Activated naive CD4-positive, alpha-beta T cell treated with anti-CD3 and anti-CD28 coated beads, Interleukin-2, amount 10 ng/mL, durations not matched to agents 7 days and 5 days (primary cell): ENCODE measurements at places on chromosomes 2 and 18.

- no peak for DNase-seq
These were observed 206.2 kb downstream of the EXOC6B start for GRCh38 chr2:72619626-72620025.

- no peak for DNase-seq
These were observed 322.8 kb downstream of the STK39 start for GRCh38 chr2:167924556-167924955.

DNA sequence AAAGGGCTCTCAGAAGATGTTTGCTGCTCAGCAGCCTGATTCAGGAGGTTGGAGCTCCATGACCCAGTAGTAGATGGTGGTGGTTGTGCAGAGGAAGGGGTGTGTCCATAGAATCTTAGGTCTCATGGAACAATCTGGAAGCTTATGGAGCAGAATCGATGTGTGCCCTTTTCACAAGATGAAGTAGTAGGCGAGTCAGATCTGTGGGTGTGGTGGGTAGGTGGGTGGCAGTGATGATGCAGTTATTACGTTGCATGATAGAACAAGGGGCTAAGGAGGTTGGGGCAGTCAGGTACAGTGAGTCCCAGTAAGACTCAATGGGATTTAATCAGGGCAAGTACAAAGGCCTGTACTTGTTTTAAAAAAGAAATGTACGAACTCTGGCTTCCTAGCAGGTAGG lies 9.1 kb downstream of the TET3 start:
- no peak for DNase-seq

- no peak for DNase-seq
These were observed 240.6 kb upstream of the CTAGE1 start for GRCh38 chr18:22658318-22658717.

GRCh38 chr2:42764901-42765300 lies 966 bp upstream of the OXER1 start:
- DNase-seq: no peak

DNA sequence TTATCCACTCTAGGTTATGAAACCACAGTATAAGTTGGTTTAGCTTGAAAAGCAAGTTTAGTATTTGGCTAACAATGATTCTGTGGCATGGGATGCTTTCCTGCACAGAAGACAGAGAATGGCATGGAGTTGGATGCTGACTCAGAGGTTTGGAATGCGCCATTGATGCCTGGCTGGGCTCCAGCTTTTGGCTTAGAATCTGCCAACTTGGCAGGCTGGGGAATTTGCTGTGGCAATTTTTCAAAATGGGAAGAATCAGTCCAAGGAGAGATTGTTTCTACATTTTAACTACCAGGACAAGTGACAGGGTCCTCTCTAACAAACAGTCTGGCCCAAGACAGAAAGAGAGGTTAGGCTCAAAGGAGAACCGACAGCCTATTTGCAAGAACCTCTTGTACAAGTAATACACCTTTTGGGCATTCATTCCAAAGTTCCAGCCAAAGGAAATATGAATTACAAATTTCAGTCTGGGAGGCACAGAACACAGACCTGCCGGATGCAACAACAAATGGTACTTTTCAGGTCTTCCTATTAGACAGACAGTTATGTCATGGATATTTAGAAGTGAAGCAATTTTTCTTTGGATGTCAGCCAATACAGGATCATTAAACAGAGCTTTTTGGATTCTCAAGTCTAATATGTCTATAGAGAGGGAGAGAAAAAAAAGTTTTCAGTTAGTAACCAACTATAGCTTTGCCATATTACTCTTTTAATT lies 1027.7 kb downstream of the TMEM182 start:
- no peak for DNase-seq

DNA sequence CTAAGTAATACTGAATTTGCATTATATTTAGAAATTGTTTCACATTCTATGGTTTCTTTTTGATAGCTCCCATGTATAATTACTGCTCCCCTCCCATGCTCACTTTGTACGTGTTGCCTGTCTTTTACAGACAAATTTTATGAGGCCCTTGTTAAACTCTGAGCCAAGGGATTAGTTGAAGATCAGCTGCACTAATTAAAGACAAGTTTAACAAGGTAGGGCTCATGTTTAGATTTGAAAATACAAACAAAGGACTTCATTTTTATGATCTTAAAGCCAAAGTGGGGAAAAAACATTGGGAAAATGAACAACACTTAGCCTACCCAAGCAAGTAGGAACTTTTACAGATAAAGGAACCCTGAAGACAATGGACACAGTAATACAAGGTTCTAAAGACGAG lies 46.2 kb downstream of the ARHGAP28 start:
- DNase-seq: no peak

GRCh38 chr2:148917431-148917830 lies 42.4 kb downstream of the KIF5C start:
- DNase-seq: no peak

DNA sequence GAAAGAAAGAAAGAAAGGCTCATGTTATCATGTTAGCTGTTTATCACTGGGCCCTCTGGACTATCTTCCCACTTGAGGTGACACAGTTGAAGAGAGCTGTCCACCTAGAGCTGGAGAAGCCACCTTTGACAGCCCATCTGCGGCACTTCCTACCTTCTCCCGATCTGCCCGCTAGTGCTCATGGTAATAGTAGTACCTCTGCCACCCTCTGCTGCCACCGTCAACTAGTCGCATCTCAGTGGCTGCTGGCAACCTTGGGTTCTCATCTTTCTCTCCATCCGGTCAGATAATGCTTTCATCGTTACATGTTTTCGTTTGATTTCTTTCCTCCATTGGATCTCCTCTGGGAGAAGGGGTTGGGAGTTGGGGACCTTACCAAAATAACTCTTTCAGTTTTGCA lies 63.2 kb upstream of the COPS8 start:
- DNase-seq: no peak

GRCh38 chr18:3117493-3118192 lies 102.1 kb downstream of the MYOM1 start:
- DNase-seq: no peak

DNA sequence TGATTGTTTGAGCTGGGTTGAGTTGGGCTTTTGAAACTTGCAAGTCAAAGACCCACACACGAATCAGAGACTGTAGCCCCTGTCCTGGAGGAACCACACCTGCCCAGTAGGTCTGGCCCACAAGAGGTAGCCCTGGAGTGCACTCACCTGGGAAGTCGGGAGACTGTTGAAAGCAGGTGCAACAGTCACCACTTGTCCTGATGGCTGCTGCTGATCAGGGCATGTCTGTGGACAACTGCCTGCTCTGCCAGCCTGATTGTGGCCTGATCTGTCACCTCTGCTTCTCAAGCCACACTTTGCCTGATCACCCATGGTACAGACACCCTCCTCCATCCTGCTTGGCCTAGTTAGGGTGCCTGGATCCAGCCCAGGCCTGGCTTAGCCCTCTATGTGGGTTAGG lies 105.0 kb upstream of the HAAO start:
- no peak for DNase-seq

DNA sequence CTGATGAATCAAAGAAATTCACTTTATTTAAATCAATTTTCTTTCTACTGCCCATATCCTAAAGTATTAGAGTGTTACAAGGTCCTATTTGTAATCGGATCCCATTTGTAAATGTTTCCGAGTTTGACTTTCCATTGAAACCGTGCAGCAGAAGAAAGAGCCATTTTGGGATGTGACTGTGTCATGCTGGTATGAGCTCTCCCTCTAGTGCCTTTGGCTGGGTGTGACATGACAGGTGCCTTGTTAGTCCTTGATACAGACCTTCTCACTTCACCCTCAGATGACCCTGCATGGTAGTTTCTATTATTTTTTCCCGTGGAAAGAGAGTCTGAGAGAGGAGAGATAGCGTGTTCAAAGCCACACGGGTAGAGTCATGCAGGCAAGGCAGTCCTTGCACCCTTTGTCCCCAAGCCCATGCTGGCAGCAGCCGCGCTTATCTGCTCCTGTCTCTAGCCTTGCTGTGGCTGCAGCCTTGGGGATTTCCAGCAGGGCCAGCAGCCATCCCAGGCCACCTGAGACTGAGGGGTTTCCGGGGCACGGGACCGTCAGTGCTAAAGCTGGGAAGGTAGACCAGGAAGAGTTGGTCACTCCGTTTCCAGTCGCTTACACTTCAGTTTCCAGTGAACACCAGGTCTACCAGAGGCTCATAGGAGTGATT lies 21.4 kb downstream of the CHMP1B start:
- no peak for DNase-seq

GRCh38 chr2:157439824-157440186 lies 4.1 kb downstream of the CYTIP start:
- DNase-seq: peak; percentile 59

GRCh38 chr18:62249478-62250097 lies 62.5 kb downstream of the RELCH start:
- DNase-seq: peak; percentile 84

GRCh38 chr2:59540864-59541263 lies 1012.6 kb downstream of the BCL11A start:
- DNase-seq: no peak

DNA sequence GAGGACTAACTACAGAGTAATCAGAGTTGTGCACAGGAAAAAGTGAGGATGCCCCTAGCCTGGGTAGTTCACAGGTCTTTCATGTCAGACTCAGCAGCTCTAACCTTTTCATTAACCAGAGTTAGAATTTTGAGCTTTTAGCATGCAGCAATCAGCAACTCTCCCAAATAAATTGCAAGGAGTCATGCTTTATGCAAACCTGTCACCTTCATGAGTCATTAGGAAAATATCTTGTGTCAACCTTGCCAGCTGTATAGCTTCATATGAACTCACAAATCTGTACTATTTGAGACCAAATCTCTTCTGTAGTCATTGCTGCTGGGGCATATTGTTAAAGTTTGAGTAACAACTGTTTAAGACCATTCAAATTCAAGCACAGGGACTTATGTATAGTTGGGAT lies 382.3 kb upstream of the NT5C1B start:
- no peak for DNase-seq

DNA sequence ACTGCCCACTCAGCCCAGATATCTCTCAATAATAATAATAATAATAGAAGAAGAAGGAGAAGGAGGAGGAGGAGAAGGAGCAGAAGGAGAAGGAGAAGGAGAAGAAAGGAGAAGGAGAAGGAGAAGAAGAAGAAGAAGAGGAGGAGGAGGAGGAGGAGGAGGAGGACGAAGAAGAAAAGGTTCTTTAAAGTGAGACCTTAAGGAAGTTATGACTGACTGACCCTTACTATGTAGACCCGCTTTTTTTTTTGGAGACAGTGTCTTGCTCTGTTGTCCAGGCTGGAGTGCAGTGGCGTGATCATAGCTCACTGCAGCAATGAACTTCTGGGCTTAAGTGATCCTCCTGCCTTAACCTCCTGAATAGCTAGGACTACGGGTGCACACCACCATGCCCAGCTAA lies 88.9 kb upstream of the RFX8 start:
- no peak for DNase-seq

GRCh38 chr2:209973328-209973727 lies 29.1 kb upstream of the RPE start:
- no peak for DNase-seq

GRCh38 chr2:37243435-37243834 lies 12.0 kb downstream of the NDUFAF7 start:
- DNase-seq: no peak

DNA sequence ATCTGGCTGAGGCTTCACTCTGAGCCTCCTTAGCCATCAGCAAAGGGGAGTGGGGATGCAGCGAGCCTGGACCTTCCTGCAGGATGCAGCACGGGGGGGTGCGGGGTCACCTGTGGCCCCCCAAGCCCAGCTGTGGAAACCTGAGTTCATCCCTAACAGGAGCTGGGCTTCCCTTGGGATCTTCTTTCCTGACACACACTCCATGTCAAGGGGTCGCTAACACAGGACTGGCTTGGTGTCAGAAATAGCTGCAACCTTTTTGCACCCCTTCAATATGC lies 174.7 kb downstream of the RTP5 start:
- DNase-seq: no peak

- DNase-seq: no peak
These were observed 17.6 kb downstream of the SOWAHC start for GRCh38 chr2:109631741-109632140.

DNA sequence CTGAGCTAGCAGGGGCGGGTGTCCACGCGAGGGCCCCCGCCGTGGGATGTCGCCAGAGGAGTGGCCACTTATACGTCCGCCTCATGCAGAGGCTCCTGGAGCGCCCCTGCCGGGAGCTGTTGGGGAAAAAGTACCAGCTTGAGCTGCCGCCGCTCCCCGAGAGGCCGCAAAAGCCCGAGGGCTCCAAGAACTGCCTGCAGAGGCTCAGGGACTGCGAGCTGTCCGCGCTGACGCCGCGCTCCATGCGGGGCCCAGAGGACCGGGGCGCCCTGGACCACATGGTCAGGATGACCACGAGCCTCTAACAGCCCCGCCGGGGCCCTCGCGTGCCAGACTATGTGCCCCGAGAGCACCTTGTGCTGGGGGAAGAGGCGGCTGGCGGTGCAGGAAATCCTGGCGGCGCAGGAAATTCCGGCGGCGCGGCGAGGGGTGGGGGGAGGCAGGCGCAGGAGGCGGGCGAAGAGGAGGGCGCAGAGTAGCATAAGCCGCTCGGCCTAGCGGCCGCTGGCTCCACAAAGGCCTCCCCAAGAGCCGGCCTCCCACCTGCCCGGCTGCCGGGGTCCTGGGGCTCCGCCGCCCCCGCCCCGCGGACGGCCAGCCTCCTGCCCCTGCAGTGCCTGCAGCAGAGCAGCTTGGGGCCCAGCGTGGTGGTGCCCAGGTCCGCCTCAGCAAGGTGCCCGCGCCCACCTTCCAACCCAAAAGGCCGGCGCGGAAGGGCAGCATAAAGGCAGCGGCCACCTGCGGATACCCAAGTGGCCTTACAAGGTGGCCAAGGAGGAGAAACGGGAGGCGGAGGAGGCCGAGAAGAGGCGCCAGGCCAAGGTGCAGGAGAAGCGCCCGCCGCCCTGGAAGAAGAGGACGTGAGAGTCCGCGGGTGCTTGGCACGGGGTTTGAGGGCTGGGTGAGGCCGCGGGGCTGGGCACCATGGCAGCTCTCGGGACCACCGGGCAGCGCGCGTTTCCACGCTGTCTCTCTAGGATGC lies 42.1 kb upstream of the TRIM43B start:
- DNase-seq: peak; percentile 74

DNA sequence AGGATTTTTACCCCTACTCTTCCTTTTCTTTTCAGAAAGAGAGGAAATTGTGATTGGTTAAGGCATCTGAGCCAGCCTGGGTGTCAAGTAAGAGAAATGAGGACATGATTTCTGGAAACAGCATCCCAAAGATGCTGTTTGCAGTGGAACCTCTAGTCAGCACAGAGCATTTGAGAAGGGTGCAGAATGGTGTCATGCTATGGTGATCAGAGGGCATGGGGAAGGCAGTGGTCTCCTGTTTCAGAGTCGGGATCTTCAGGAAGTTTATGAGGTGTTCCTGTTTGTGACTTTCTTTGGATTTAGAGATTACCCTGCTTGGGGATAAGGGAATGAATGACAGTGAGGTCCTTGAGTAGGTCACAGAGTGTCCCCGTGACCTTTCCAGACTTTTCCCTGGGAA lies 117.5 kb downstream of the LYPD6B start:
- no peak for DNase-seq

GRCh38 chr2:101277111-101277510 lies 24.4 kb downstream of the CNOT11 start:
- DNase-seq: no peak

DNA sequence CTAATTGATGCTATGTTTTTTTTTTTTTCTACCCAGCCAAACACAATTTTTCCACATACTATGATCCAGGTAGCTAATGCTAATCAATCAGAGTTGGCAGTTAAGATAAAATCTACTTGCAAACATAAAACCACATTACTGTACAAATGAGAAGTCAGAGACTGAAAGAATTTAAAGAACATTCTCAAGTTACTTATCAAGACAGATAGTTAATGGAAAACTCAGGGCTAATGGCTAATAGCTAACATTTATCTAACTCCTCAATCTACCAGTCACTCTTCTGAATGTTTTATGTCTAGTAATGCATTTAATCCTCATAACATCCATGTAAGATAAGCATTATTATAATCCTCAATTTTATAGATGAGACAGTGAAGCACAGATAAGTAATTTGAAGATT lies 537.6 kb upstream of the SETBP1 start:
- no peak for DNase-seq
